ENCODE measurements at places on chromosomes 16 and 17.

DNA sequence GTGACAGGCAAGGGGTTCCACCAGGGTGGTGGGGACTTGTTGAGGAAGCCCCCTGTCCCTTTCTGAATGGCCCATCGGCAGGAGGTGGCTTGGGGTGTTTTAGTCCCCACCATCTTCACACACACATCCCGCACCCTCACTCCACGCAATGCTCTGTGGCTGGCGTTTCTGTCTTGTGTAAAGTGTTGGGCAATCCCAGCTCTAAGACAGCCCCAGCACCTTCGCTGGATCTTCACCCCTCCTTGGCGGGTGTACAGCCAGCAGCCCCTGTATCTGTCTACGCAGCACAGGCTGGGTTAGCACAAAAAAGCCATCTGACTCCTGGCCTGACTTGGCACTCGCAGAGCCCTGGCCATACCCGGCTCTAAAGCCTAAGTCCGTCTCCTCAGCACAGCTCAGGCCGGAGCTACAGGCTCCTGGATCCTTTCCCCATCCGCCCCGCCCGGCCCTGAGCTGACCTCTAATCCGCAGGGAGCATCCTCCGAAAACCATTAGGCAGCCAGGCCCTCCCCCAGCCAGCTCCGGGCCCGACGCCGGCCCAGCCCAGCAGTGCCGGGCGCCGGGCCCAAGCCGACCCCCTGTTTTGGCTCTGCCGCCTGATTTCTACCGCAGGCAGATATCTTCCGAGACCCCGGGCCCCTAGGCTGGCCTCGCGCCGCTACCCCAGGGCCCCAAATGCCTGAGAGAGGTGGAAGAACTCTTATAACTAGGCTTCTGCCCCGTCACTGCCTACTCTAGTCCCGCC, 42.4 kb upstream of the TAC4 start:
- no peak for DNase-seq

GRCh38 chr17:8175795-8176196, 384 bp downstream of the TMEM107 start:
- no peak for DNase-seq

- DNase-seq, result no peak
Observed at GRCh38 chr17:72971226-72971880, 121.1 kb downstream of the SLC39A11 start.

GRCh38 chr17:50908140-50908859, 42.1 kb upstream of the TOB1 start:
- no peak for DNase-seq

GRCh38 chr16:57245472-57246113, 534 bp downstream of the ARL2BP start:
- no peak for DNase-seq

- no peak for DNase-seq
Observed at GRCh38 chr16:4713663-4714501, 20.2 kb downstream of the ANKS3 start.

DNA sequence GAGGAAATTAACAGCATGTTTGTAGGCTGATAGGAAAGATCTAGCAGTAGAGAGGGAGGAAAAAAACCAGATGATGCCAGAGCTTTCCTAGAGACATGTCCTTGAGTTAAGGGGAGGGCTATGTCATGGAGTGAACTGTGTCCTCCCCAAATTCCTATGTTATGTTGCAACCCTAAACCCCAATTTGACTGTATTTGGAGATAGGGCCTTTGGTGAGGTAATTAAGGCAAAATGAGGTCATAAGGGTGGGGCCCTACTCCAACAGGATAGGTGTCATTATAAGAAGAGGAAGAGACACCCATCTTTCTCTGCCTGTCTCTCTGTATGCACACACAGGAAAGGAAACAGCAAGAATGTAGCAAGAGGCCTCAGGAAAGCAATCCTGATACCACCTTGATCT, 195.3 kb upstream of the AXIN2 start:
- no peak for DNase-seq

DNA sequence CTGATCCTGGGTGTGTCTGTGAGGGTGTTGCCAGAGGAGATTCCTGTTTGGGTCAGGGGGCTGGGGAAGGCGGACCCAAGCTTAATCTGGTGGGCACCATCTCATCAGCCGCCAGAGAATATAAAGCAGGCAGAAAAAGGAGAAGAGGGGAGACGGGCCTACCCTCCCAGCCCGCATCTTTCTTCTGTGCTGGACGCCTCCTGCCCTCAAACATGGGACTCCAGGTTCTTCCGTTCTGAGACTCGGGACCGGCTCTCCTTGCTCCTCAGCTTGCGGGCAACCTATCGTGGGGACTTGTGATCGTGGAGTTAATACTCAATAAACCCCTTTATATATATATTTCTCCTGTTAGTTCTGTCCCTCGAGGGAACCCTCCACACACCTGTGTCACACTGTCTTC, 64.5 kb downstream of the LMF1 start:
- DNase-seq, result no peak

DNA sequence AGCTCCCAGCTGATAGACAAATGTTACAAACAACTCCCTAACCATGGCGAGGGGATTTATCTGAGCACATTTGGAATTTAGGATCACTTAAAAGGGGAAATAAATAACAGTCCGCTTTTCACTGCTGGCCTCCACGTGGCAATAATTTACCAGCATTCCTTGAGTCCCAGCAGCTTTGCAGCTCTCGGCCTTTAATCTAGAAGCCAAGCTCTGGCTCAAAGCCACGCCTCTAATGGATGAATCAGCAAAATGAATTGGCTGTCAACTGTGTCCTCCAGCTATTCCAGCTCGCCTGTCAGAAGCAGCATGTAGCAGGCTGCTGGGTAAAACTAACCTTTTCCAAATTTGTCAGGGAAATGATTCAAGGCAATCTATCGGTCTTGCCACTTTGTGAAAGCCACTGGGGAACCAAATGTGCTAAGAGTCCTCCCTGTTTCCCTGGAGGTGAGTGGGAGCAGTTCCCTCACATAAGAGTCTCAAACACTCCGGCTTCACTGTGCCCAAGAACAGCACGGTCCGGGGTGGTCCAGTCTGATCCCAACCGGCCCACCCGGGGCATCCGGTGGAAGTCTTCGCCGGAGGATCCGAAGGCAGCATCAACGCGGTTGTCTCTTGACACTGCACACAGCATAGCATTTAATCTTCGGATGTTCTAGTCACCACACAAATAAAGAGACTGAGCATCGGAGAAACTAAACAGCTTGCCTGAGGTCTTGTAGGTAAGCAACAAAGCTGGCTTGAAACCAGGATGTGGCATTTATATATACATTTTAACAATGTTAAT, 143.3 kb downstream of the PARN start:
- DNase-seq, result peak; percentile 91

All from mucosa of gallbladder (tissue), 1 donor.